ENCODE measurements at places on chromosomes 1 and 21. TPM values are rescaled to one million over a fixed set of nuclear protein-coding genes. Genes with fewer than 3 reads are reported as not detected.

Gene CRP
- total RNA-seq, result not detected

Gene PTPRC
- 422 TPM for total RNA-seq

Gene TSNAX
- total RNA-seq, result 48.8 TPM

Gene SLC6A17
- total RNA-seq, result 0.04 TPM

Gene MTF2
- 59.4 TPM for total RNA-seq

Gene TGFB2
- not detected for total RNA-seq

Gene TRIM63
- not detected for total RNA-seq

Gene CAMK1G
- not detected for total RNA-seq

Gene LCE1F
- total RNA-seq, result not detected

Gene URB1
- total RNA-seq, result 35.6 TPM

Gene DNAI4
- total RNA-seq, result 1.2 TPM

Gene BSND
- total RNA-seq, result not detected

Gene RAB7B
- not detected for total RNA-seq

Gene TAS1R1
- total RNA-seq, result not detected

Gene FMO4
- total RNA-seq, result 1.9 TPM

Gene RXFP4
- not detected for total RNA-seq

Data from activated naive CD8-positive, alpha-beta T cell treated with anti-CD3 and anti-CD28 coated beads for 36 hours (primary cell).